ENCODE measurements at places on chromosomes 1 and 21.

DNA sequence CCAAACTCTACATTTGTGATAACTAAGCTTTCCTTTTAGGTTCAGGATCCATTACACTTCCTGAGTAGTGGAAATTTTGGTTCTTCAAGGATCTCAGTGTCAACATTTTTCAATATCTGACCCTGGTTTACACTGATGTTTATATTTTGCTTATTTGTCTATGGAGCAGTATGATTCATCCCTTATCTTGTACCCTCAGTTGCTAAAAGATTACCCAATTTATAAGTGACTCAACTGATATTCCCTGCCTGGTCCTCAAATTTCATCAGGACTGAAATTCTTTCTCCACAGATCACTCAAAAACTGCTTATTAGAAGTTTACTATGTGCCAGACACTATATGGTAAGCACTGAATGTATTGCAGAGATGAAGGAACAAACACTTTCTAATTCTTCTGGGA, 139.1 kb upstream of the CHRM3 start:
- no peak for DNase-seq

DNA sequence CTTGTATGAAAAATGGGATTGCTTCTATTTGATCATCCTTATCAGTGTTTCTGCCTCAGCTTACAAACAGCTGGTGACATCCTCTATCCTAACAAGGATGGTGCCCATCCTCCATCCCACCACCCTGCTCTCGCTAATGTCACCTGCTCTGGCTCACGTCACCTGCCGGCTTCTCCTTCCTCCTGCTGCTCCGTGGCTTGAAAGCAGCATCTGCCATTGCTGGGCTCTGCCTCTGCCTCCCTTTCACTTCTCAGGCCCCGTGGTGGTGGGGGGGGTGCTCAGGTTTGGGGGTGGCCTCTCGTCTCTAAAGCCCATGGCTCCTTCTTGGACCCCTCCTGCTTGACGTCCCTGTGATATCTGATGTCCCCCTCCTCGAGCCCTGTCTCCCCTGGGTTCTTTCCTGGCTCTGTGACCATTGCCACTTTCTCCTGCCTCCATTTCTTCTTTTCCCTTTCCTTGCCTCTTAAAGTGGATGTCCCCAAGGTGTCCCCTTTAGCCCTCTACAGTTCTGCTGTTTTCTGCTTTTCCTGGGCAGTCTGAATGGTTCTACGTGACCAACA, 135.5 kb upstream of the ERRFI1 start:
- no peak for DNase-seq

- DNase-seq = no peak
These were observed 27.4 kb upstream of the DNASE2B start for GRCh38 chr1:84370831-84371394.

DNA sequence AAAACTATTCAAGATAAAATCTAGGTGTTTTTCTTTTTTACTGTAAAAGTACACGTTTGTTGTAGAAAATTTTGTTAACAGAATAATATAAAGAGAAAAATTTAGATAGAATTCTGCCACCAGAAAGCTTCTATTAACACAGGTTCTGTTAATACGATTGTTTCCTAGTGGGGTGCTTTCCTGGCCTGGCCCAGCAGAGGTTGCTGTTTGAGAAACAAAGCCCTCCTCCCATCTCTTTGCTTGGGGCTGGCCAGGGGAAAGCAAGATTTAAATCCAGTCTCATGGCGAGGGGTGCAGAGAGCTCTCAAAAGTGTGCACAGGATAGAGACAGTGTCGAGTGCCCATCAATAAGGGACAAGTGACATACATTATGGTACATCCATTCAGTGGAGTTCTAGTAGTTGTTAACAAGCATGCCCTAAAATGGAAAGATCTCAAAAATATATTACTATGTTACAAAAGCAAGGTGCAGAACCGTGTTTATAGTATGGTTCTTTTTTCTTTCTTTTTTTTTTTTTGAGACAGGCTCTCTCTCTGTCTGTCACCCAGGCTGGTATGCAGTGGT, 14.6 kb upstream of the ACBD3 start:
- DNase-seq = no peak

DNA sequence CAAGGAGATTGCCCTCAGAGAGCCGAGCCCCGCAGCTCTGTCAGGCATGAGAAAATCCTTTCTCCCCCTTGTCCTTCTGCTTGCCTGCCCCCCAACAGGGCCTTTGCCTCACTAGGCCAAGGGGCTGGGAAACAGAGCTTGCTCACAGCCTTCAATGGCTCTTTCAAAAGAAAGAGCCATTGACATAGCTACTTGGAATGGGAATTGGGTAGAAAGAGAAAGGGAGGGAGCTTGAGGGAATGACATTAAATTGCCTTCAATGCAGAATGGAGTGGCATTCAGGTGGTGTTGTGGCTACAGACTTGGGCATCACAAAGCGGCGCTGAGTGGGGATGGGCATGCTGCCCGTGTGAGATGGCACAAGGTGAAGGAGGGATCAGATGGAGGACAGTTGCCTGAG, 13.2 kb downstream of the SYT11 start:
- no peak for DNase-seq

DNA sequence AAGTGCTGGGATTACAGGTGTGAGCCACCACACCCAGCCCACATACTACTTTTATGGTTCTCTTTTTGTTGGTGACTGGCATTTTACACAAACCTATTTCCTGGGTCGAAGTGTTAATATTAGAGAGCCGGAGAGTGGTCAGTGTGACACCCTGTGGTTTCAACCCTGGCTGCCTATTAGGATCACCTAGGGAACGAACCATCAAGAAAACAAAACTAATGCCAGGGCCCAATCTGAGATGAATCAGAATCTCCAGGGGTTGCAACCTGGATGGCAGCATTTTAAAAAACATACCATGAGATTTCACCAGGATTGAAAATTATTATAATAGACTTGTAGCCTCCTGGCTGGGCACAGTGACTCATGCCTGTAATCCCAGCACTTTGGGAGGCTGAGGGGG, 6.1 kb downstream of the MRPS21 start:
- DNase-seq = no peak

- DNase-seq = no peak
These were observed 77.0 kb downstream of the C21orf91 start for GRCh38 chr21:17742181-17742580.

GRCh38 chr1:88982055-88982454, 10.4 kb downstream of the KYAT3 start:
- no peak for DNase-seq

GRCh38 chr1:232333419-232333767, 296.5 kb downstream of the SIPA1L2 start:
- no peak for DNase-seq

Data from GDM1 (cell line).